ENCODE measurements at places on chromosomes 7 and 10.

- DNase-seq, result no peak
Measured at GRCh38 chr10:101444058-101444898, 90.3 kb downstream of the BTRC start.

DNA sequence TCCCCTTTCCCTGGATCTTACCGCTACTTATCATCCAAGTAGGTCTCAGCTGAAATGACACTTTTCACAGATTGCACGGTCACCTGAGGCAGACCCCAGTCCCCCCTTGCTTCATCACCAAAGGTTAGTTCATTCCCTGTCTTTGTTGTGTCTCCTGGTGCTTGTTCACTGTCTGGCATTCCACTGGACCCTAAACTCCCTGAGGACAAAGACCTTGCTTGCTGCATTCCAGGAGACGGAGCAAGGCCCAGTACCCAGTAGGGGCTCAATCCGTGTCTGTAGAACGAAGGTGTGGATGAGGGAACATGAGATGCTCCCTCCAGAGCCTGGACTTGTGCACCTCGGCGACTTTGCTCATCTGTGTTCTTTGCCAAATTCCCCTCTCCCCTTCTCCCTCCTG lies 160.0 kb downstream of the RAB11FIP2 start:
- DNase-seq, result no peak

DNA sequence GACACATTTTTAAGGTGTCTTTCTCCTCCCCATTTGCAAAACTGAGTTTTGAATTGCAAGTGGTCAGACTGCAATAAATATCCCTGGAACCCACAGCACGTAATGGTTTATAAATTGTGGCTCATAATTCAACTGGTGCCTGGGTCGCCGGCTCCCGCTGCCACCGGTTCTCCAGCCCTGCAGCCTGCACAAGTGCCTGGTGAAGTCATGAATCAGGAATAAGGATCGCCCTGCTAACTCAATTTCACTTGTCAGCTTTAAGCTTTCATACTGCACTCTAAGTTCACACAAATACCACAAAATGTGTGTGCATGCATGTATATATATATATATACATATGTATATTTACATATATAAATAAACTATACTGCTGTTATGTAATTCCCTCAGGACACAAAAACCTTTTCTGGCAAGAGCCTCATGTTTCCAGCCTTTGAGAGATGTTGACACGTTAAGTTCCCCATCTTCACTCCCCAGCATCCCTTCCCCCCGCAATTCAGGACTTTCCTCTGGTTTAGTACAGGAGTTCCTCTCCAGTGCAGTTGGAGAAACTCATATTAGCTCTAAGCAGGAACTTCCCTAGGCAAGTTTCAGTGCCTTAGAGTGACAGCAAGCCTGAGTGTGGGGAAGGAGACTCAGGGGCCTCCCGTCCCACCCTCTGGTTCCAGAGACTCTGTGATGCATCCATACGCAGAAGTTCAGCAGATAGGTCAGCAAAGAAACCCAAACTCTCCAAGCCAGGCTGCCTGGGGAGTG lies 129.2 kb upstream of the UNC5B start:
- no peak for DNase-seq

DNA sequence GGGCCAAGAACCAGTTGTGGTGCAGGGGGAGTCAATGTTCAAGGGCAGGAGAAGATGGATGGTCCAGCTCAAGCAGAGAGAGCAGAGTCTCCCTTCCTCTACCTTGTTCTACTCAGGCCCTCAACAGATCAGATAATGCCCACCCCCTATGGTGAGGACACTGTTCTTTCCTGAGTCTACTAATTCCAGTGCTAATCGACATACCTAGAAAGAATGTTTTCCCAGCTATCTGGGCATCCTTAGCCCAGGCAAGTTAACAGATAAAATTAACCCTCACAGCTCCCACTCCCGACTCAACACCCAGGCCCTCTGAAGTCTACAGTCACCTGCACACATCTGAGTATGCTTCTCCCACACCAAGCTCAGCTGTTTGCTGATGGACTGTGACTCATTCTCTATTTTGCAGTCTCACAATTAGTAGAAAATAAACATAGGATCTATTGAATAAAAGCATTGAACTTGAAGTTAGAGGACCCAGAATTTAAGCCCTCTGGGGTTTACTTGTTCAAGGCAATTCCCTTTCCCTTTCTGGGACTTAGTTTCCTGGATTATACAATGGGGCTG lies 17.1 kb downstream of the COL13A1 start:
- DNase-seq, result no peak

GRCh38 chr10:18501198-18501597 lies 150.2 kb downstream of the NSUN6 start:
- DNase-seq, result no peak

DNA sequence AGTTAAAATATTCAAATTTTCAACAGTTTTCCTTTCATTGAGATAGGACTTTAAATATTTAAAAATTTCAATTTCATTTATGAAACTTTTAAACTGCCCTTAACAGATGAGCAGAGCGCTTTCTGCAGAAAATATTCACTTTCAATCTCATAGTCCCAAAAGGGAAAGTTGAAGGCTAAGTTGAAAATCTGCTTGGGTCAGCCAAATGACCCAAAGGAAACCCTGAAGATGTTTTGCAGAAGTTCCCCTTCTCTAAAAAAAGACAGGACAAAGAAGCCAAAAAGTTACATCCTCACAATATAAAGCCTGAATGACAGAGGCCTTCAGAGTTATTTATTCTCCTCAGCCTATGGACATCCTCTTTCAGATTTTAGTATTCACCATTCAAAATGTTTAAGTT lies 17.6 kb upstream of the SCIN start:
- DNase-seq, result no peak

DNA sequence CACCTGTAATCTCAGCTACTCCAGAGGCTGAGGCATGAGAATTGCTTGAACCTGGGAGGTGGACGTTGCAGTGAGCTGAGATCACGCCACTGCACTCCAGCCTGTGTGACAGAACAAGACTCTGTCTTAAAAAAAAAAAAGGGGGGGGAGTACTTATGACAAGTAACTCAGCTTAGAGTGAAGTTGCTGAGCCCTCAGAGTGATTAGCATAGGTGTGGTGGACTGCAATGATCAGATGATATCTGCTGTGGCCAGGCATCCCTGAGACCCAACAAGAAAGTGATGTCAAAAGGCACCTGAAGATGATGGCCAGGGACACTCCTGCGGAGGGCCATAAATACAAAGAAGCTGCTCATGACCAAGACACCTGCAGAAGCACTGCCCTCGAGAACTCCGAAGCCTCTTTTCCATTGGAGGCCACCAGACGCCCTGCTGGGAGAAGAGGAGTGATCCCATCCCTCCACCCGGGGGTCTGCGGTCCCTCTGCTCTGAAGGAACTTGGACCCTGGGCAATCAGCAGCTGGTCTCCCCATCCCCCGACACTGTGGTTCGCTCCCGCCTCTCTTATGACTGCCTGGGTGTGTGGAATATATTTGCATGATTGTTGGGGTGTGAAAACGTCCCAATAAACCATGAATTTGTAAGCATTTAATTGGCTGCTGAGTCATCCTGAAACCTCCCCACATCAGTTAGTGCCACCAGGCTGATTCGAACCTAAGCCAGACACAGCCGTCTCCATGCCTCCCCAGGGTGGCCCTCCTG lies 46.0 kb downstream of the RASGEF1A start:
- no peak for DNase-seq

DNA sequence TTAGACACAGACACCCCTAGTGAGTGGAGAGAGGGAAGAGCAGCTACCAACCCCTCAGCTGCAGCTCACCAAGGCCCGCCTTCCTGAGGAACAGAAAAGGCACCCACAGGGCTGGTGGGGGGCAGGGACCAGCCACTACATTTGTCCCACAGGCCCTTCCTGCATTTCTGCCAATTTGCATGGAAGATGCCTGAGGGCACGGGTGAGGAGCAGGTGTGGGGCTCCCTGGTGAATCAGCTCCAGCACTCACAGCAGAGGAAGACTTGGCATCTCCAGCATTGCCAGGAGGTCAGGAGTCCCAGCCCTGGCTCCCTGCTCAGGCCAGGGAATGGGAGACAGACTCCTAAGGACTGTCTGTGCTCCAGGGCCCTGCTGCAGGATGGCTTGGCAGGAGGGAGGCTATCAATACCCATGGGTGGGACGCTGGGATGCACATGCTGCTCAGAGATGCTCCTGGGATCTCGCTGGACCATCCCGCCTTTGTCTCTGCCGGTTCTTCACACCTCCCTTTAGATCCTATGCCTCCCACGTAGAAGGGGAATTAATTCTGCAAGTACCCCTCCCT lies 109.7 kb downstream of the SLIT1 start:
- DNase-seq, result no peak

GRCh38 chr10:108562105-108562504 lies 1361.2 kb downstream of the XPNPEP1 start:
- no peak for DNase-seq

GRCh38 chr10:70461397-70462348 lies 16.9 kb upstream of the PALD1 start:
- DNase-seq, result peak; percentile 60

- DNase-seq, result no peak
Measured at GRCh38 chr7:102967798-102968197, 55.0 kb downstream of the LRRC17 start.

- DNase-seq, result no peak
Measured at GRCh38 chr10:121134711-121135110, 283.5 kb downstream of the WDR11 start.

DNA sequence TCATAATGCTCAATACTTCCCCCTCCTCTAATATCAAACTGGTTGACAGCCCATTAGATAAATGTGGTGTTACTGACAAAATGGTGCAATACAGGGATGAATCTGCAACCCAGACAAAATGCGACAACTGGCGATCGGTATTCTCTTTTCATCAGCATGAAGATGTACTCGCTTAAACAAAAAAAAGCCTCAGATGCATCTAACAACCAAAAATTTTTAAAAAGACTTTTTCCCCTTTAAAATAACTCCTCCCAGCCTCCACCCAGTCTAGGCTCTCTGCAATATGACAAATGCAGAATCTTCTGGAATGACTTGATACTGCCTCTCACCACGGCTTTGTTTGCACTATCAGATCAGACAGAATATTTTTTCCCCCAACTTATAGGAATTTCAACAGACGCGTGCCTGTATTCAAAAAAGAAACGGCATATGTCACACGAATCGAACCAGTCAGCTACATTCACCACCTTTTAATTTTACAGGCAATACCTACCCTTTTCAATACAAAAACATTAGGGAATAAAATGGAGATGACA lies 1.2 kb downstream of the YWHAG start:
- DNase-seq, result no peak

DNA sequence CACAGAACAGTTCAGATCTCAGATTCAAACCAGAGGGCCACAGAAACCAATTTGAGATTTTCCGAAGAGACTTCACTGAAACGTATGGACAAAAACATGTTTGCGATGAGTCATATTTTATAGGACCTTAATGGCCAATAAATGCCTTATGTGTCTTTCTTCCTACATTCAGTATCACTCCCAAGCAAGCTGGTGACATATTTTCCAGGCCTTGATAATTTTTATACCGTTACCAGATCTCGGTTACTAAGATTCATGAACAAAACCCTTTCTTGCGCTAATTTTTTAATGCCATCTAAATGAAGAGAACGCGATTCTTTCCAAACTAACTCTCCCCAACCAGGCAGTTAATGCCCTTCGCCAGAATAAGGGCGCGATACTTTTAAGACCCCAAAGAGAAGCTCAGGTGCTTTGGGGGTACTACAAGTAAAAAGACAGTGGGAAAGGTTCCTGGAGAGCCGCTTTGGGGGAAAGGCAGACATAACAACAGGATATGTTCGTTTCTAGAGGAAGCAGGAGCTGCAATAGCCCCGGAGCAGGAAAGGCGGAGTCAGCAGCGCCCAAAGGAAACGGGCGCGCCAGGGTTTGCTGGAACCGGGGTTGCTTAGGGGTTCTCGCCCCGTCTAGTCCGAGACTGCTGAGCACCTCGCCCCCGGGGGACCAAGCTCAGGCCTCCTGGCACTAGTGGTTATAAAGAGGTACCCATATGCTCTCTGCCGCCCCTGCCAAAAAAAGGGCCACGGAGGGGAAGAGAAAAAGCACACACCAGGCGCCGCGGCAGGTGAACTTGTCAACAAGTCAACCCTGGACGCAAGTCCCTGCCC lies 884 bp downstream of the ICA1 start:
- DNase-seq, result peak; percentile 64

DNA sequence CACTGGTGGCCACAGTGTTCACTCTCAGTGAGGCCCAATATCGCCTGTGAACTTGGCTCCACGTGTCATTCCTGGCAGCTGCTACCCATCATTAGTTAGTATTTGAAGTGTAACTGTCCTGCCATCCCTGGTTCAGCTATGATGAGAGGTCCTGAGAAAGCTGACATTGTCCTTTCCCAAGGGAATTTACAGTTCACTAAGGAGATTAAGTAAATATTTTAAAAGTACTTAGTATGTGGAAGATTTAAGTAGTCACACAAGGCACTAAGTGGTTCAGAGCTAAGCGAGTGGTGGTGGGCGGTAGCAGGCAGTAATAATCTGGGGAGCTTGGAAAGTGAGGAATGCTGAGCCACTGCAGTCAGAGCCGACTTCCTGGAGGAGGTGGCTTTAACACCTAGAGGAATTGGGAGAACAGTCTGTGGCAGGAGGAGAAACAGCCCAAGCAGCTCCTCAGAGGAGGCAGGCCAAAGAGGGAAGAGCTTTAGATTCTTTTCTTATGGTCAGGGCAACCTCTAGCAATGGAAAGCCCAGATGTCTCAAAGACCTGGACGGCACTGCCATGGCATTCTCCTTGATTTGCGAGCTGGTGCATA lies 519.7 kb downstream of the LRMDA start:
- no peak for DNase-seq

GRCh38 chr10:86944471-86944870 lies 12.9 kb downstream of the MMRN2 start:
- no peak for DNase-seq

DNA sequence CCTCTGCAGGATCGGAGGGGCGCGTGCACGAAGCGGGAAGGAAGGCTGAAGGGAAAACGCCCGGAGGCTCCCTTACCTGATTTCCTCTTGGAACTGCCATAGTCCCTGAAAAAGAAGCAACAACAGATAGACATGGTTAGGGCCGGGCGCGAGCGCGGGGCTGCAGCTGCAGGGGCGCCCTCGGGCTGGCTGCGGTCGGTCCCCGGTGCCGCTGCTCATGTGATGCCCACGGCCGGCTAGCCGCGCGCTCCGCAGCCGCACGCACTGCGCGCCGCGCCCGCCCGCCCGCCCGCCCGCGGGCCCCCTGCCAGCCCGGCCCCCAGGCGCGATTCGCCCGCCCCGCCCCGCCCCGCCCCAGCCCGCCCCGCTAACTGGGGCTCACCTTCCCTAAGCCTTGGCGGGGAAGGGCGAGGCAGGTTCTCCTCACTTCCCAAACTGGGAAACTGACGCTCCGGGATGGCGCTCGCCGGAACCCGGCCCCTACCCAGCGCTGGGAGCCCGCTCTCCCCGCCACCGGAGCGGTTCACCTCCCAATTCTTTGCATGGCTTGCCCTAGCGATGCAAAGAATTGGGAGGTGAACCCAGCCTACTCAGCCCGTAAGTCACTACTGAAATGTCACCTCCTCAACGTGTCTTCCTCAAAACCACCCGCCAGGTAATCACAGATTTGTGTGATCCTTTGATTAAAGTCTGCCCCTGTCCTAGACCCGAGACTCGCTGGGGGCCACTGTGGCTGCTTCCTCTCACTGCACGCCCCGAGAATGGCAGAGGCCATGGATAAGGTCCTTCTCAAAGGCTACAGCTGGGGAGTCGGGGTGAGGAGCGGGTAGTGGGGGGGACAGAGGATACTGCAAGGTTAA lies 162.2 kb downstream of the SH3PXD2A start:
- peak; percentile 50 for DNase-seq
